ENCODE measurements at places on chromosomes 11 and 22. TPM values are rescaled to one million over a fixed set of nuclear protein-coding genes. Genes with fewer than 3 reads are reported as not detected.

- DNase-seq = no peak
Observed at GRCh38 chr22:38282397-38282796, 9.6 kb upstream of the TMEM184B start.

DNA sequence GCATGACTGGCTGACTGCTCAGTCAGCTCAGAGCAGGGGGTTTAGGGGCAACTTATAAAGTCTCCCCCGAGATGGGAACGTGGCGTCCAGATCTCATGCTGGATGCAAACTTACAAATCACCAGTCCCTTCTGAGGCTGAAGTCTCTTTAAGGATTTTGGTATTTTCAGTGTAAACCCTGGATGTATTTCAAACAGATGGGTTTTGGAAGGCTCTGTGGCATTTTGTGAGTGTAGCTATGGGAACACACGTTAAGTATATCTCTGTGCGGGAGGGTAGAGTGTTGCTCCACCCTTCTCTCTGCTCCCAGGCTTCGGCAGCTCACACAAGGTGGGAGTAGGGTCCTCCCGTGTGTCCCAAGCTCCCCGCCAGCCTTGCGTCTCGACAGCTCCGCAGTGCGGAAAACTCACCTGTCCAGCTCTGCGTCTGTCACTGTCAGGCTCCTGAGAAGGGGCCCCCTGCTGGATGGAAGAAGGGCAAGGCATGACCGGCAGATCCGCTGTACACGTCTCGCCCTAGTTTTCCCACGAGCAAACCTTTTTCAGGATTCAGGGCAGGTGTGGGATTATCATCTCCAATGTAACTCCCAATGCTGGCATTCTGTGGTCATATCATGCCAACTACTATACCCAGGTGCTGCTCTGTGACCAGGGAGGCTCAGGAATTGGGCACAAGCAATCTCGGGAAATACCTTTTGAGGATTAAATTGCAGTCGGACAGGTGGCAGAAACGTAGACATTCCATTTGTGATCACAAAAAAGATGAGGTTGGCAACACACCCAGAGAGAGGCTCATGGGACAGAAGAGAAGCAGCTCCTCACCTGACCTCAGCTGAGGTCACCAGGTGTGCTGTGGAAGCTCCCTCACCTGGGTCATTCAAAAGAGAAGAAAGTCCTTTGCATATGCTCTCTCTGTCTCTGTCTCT lies 313.9 kb upstream of the B3GAT1 start:
- peak; percentile 22 for DNase-seq

The OR8D1 gene
- total RNA-seq = 0.10 TPM

The SPI1 gene
- total RNA-seq = 5.0 TPM

The PANX2 gene
- total RNA-seq = 0.31 TPM

DNA sequence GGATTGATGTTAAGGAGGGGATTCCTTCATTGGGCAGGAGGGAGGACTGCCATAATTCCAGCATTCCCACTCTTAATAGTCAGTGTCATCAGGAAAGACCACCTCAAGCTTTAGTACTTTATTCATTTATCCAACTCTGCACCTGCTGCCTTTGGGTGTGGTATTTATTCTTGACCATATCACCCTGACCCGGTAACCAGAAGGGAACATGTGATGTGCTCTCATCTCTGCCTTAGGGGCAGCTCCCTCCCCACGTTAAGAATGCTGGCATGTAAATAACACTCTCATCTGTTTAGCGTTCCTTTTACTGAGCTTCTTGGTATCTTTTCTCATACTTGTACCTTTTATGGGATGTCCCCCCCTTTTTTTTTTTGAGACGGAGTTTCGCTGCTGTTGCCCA lies 7.7 kb downstream of the CAT start:
- DNase-seq = no peak

The P2RX6 gene
- total RNA-seq = 19.3 TPM

DNA sequence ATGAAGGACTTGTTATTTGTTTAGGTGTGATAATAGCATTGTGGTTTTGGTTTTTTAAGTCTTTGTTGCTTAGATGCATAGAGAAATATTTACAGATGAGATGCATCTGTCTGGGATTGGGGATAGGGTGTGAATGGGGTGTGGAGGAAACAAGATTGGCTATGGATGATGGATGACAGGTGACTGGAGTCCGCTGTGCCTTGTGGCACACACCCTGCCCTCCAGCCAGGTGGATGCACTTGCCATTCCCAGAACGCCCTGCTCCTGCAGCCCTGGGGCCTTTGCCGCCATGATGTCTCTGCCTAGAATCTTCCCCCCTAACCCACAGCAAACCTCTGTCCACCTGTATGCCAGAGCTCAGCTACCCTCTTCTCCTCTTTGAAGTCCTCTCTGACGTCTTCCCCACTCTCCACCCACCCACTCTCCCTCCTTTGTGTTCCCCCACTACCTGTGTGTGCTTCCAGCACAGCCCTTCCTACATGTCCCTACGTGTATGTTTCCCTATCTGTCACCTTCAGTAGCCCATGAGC lies 54.7 kb downstream of the WNT11 start:
- no peak for DNase-seq

The CBLIF gene
- total RNA-seq = not detected

- DNase-seq = no peak
Observed at GRCh38 chr11:124339396-124340141, 19.6 kb upstream of the OR8D2 start.

DNA sequence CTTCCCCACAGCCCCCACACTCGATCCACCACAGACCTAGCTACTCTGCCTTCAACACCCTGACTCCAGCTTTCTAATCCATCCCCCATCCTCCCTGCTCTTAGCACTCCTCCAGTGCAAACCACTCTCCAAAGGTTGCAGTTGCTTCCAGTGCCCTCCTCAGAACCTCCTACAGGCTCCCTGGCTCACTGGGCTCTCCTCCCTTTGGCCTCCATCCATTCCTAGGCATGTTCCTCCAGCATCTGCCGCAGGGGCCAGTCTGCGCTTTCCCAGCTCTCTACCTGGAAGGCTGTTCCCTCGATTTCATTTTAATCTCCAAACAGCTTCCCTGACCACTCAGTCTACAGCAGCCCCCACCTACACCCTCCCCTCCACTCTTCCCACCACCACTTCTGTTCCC lies 133.8 kb downstream of the SPATA19 start:
- DNase-seq = no peak

The CSKMT gene
- 2.6 TPM for total RNA-seq

The CACNA1I gene
- total RNA-seq = 0.10 TPM

The SNX32 gene
- 0.10 TPM for total RNA-seq

DNA sequence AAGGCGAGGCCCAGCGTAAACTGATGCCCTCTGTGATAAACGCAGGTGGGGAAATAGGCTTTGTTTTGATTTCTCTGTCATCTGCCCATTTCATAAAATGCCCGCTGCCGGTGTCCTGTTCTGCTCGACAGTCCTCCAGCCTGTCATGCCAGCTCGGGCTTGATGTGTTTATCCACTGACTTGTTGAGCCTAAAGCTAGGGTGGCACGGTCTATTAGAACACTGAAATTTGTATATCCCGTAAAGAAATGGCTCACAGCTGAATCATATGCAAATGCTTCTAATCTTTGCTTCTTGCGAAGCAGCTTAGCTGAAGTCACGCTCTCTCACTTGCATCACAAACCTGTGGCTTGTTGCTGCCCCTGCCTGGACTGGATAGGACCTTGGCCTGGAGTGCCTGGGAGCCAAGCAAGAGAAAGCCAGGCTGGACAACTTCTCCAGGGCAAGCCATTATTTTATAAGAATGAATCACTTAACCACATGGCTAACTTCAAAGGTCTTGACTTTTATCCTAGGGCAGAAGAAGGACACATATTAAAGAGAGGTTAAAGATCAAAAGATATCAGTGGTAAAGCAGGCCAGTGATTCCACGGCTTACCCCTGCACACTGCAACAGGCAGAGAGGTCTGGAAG lies 33.1 kb downstream of the EHF start:
- DNase-seq = peak; percentile 7

DNA sequence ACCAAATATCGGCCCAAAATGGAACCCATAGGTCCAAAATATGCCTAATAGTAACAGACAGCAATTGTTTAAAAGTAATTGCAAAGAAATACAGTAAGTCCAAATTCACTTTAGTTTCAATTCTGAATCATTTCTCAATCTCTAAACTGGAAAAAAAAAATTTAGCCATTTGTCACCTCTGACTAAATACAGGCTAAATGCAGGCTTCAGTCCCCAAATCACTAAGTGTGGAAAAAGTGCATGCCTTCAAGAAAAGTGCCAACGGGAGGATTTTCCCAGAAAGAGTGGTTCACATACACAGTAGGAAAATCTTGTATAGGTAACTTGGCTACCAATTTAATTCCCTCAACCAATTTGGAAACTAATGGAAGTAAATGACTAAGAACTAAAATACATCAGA lies 35.7 kb downstream of the SIK3 start:
- no peak for DNase-seq

The DRD2 gene
- total RNA-seq = not detected

DNA sequence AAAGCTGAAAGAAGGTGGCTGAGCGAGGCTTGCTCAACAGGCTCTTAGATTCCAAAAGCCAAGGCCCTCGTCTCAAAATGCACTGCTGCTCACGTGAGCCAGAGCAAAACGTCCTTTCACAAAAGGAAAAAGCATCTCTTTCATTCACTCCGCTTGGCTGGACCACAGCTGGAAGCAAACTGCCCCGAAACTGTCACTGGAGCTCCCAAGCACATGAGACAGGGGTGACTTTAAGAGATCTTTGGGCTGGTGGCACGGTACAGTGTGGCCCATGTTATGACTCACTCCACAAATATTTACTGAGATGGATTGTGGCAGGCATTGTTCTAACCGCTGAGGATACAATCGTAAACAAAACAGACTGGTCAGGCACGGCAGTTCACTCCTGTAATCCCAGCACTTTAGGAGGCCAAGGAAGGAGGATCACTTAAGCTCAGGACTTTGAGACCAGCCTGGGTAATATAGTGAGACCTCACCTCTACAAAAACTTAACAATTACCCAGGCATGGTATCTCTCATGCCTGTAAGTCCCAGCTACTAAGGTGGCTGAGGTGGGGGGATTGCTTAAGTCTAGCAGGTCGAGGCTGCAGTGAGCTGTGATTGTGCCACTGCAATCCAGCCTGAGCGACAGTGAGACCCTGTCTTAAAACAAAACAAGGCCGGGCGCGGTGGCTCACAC lies 3.6 kb downstream of the PLA2G6 start:
- DNase-seq = no peak

The TIGD3 gene
- not detected for total RNA-seq

DNA sequence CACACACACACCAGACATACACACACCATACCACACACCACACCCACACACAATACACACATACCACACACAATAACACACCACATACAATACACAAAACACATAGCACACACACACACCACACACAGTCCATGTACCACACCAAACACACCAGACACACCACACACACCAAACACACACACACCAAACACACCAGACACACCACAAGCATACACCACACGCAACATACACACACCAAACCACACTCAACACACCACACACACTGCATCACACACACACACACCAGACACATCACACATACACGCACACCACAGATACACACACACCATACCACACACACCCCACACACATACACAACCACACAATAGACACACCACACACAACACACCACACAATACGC lies 54.8 kb downstream of the IGSF9B start:
- no peak for DNase-seq

DNA sequence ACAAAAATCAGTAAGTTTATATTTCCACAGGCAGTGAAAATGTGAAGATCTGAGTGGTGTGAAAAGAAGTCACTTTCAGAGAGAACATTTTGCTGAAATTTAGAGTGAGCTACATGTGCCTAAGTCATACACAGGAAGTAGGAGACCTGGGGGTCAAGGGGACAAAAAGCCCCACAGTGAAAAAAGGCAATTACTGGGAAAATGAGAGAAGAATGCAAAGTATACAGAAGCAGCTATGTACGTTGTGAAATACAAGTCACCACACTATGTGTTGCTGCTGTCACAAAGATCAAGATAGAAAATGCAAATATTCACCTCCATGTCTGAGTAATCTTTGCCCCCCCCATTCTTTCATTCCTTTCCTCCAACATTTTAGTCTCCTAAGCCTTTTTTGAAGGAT lies 21.6 kb upstream of the SESN3 start:
- DNase-seq = no peak

DNA sequence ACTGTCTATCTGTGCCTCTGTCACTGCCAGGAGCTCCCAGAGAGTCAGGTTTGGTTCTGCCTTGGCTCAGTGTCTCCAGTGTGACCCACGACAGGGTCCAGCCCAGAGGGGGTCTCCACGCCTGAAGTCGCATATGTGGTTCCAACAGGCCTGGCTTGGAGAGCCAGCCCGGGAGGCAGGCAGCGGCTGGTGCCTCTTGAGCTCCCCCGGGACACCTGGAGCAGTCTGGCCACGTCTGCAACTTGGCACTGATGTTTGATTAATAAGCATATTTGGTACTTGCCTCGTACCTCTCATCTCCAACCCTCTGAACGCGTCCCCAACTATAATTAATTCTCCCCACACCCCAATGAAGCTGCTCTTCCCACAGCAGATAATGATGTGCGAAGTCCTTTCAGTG lies 31.7 kb upstream of the SHISAL1 start:
- no peak for DNase-seq

The FGF4 gene
- not detected for total RNA-seq

GRCh38 chr22:38104084-38104483 lies 6.4 kb downstream of the BAIAP2L2 start:
- no peak for DNase-seq

- DNase-seq = no peak
Observed at GRCh38 chr11:125289419-125290098, 125.0 kb downstream of the PKNOX2 start.

- DNase-seq = no peak
Observed at GRCh38 chr11:124766156-124766555, 4.1 kb upstream of the ESAM start.

- no peak for DNase-seq
Observed at GRCh38 chr22:24201681-24202614, 20.7 kb downstream of the SUSD2 start.

The CARD16 gene
- 3.3 TPM for total RNA-seq

The SUSD2 gene
- total RNA-seq = 0.82 TPM

DNA sequence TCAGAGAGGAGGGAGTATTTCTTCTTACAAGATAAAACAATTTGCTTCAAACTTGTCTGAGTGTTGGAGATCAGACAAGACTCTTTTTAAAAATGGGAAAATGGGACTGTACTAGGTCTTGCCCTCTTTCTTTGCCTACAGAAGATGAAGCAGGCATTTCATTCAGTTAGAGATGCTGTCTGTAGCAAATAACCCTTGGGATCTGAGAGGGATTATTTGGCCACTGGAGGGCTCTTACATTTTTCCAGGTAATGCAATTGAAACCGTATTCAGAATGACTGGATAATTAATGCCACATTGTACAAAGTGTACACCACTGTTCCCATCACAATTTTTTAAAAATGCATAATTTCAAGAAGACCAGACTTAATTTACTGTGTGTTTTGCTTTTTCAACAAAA lies 258.5 kb upstream of the KIRREL3 start:
- DNase-seq = no peak

Data from tongue (tissue), 3 donors.